ENCODE measurements at places on chromosomes 3 and 15.
A peak's percentile ranks its signal among the peaks of the same experiment; 100 is the strongest.

- peak; percentile 4 for DNase-seq
These were observed 1024.4 kb upstream of the CADM2 start for GRCh38 chr3:83934192-83935021.

- DNase-seq: no peak
These were observed 130.3 kb upstream of the TMC3 start for GRCh38 chr15:81504170-81504905.

DNA sequence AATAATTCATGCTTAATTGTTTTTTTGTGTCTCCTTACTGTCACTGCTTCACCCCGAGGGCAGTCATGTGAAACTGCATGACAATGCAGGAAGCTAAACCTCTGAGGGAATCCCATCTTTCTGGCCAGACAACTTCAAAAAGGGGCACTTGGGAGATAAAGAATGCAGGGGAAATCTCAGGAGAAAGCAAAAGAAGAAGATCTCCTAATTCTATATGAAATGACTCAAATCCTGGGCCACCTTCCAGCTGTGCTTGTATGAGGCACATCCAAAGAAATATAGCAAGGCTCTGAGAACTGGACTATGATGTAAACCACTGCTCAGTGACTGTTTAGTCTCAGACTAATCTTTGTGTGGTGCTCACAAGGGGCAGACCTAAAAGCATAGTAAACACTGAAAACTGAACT is 22.6 kb upstream of the UMPS start:
- DNase-seq: peak; percentile 66

GRCh38 chr3:166283840-166284239 is 446.6 kb upstream of the BCHE start:
- no peak for DNase-seq

- no peak for DNase-seq
These were observed 68.0 kb upstream of the IQSEC1 start for GRCh38 chr3:13141183-13141582.

- no peak for DNase-seq
These were observed 31.0 kb upstream of the PDE8A start for GRCh38 chr15:84950570-84951111.

GRCh38 chr3:175312791-175313190 is 453.7 kb downstream of the NAALADL2 start:
- DNase-seq: no peak

DNA sequence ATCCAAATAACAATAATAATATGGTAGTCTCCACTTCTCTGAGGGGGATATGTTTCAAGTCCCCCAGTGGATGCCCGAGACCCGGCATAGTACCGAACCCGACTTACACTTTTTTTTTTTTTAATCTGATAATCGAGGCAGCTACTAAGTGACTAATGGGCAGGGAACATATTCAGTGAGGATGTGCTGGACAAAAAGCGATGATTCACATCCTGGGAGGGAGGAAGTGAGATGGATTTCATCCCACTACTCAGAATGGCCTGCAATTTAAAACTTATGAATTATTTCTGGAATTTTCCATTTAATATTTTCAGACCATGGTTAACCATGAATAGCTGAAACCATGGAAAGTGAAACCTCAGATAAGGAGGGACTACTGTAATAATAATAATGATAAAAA is 49.5 kb upstream of the SELENOK start:
- DNase-seq: no peak

DNA sequence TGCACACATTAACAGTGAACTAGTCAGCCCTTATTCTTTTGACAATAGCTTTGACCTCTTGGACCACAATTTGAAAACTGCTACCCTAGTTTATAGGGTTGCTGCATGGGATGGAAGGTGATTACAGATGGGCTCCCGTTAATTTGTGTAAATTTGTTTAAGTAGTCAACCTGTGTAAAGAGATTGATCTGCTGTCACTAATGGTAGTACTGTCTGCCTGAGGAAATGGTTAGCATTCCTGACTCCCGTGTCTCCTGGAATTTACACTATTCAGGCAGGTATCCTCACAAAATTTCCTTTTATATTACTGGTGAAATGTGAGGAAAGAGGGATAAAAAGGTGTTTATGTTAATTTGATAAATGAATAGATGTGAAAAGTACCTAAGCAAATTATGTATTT is 15.3 kb upstream of the EBLN2 start:
- DNase-seq: peak; percentile 63

- DNase-seq: no peak
These were observed 14.8 kb upstream of the TMOD3 start for GRCh38 chr15:51814606-51815005.

GRCh38 chr3:156455839-156456238 is 99.1 kb downstream of the SSR3 start:
- peak; percentile 56 for DNase-seq

DNA sequence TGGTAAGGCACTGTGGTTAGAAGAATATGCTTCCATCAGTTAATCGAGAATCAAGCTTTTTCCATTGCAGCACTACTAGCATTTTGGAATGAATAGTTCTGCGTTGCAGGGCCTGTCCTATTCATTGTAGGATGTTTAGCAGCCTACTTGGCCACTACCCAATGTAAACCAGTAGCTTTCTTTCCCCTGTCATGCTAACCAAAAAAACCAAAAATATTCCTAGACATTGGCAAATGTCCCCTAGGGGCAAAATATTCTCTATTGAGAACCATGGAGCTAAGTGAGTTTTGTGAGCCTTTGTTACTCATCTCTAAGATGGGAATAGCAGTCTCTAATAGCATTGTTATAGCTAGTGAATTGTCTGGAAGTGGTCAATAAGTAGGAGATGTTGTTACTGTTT is 187.2 kb downstream of the CADPS start:
- no peak for DNase-seq

DNA sequence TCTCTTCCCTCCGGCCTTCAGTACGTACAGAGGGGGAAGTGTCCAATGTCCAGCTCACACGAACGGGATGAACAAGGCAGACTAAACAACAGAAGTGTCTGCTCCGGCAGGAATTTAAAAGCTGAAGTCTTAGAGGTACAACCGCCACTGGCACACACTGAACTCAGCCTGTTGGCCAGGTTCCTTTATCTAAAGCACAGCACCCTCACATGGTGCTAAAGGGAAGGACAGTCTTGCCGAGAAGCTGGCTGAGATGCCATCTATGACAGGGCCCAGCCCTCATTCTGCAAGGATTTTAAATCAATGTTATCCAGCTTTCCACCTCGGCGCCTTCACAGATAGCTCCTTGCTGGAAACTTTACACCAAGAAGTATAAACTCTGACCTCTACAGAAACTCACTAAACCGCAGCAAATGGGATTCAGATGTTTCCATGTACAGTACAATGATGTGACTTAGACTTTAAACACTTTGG is 2.8 kb downstream of the ADAMTS17 start:
- peak; percentile 89 for DNase-seq

DNA sequence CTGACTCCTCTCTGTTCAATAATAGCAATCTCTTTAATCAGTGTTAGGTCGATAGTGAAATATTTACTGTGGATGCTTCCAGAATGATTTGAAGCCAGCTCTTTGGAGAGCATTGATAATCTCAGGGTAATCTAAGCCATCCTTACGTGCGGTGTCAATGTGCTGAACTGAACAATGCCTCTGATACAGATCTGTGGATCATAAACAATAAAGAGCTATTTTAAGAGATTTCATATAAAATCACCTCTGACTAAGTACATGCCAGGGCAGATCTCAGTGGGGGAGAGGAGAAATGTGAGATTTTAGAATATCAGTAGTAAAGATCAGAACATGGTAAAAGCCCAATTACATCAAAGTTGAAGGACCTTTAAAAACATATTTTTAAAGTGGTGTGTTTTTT is 319.3 kb upstream of the GBE1 start:
- DNase-seq: no peak

DNA sequence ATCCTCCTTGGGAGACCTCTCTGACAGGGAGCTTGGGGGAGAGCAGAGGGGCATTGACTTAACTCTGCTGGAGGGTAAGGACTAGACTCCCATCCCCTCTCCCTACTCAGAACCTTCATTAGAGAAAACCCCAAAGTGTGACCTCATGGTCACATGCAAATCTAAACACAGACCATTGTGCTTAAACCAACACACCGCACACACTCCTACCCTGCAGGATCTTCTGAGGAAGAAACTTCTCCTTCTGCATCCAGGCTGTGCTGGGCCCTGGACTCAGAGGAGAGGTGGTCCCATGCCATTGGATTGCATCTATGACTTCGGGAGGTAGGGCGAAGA is 805 bp upstream of the PARP16 start:
- no peak for DNase-seq

DNA sequence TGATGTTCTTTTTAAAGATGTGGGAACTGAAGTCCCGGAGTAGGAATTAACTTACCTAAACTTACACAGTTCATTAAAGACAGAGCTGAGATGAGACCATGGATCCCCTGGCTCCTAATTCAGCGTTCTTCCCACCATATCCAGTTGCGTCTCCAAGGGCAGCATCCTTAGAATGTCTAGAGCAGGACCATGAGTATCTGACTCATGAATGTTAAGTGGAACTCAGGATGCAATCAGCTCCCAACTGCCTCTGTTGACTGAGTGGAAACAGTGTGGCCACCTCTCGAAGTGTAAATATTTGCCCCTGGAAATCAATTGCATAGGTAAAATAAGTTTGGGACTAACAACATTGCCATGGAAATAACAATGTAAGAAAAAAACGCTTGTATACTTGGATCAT is 2.5 kb downstream of the SNTN start:
- no peak for DNase-seq

- DNase-seq: no peak
These were observed 26.4 kb downstream of the PRKCD start for GRCh38 chr3:53187430-53187829.

- no peak for DNase-seq
These were observed 72.7 kb downstream of the DTWD1 start for GRCh38 chr15:49693498-49693897.

- no peak for DNase-seq
These were observed 5.5 kb downstream of the CHAC1 start for GRCh38 chr15:40958723-40959122.

- DNase-seq: peak; percentile 74
These were observed 92.9 kb downstream of the MCTP2 start for GRCh38 chr15:94324117-94324826.

GRCh38 chr3:107910713-107911259 is 180.0 kb downstream of the CD47 start:
- DNase-seq: no peak
